Left lung (tissue), 14 donors: ENCODE measurements at places on chromosomes 5 and 9. TPM values are rescaled to one million over a fixed set of nuclear protein-coding genes. Genes with fewer than 3 reads are reported as not detected.

Gene PCDHB16
- total RNA-seq: 3.1 TPM

Gene NRG2
- 0.68 TPM for total RNA-seq

Gene EMB
- 45.8 TPM for total RNA-seq

Gene ADAMTS2
- 51.6 TPM for total RNA-seq

Gene CCL28
- total RNA-seq: 5.3 TPM

Gene ADAMTS19
- 0.12 TPM for total RNA-seq

Gene WDR31
- total RNA-seq: 4.4 TPM

Gene MRRF
- total RNA-seq: 35.7 TPM

Gene KLF9
- 25.2 TPM for total RNA-seq

Gene IFNA2
- not detected for total RNA-seq

Gene CRB2
- total RNA-seq: 0.08 TPM

Gene FBXO10
- total RNA-seq: 8.0 TPM

Gene GGTA1
- total RNA-seq: 4.8 TPM

Gene PLAC8L1
- total RNA-seq: not detected

Gene EIF4EBP3
- total RNA-seq: 10.6 TPM

Gene PCDH12
- 9.8 TPM for total RNA-seq

Gene KCNV2
- total RNA-seq: not detected

Gene CCL27
- total RNA-seq: 0.67 TPM

Gene CNTFR
- total RNA-seq: 0.92 TPM

Gene FGFR4
- total RNA-seq: 99.9 TPM

Gene GMCL2
- total RNA-seq: not detected

Gene CRHBP
- total RNA-seq: 0.65 TPM

Gene PCDHB3
- total RNA-seq: 3.9 TPM

Gene C9orf72
- 32.4 TPM for total RNA-seq

Gene ANKRD31
- 0.16 TPM for total RNA-seq

Gene ZCCHC9
- total RNA-seq: 21.3 TPM

Gene TOR4A
- total RNA-seq: 31.8 TPM

Gene OGN
- total RNA-seq: 11.8 TPM

Gene PAPPA
- 4.3 TPM for total RNA-seq

Gene IZUMO3
- not detected for total RNA-seq

Gene TAS2R1
- total RNA-seq: not detected
